EH (cell line): ENCODE measurements at places on chromosomes 3 and 15.

DNA sequence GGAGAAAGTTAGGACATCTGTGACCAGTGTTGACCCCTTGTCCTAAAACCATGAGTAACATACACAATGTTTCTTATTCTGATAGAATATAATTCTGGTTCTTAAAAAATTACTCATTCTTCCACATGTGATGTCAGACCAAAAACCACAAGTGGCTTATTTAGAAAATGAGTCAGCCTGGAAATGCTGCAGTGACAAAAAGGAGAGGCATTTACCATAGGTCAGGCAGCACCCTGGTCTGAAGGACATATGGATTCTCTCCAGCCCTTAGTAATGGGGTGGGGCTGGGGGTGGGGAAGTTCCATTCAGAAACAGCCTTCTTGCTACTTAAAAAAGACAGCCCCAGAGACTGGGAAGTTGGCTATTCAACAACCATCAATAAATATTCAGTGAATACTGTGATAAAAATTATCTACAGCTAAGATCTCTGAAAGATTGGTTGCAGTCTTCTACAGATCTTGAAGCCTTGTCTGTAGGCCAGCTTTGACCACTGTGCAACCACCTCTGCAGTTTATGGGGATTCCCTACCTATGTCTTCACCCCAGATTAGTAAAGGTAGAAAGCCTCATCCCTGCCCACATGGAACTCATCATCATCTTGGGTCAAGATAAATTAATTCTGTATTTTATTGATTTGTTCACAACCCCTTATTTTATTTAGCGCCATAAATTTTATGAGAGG, 34.9 kb upstream of the TIMP4 start:
- peak; percentile 99 for DNase-seq

DNA sequence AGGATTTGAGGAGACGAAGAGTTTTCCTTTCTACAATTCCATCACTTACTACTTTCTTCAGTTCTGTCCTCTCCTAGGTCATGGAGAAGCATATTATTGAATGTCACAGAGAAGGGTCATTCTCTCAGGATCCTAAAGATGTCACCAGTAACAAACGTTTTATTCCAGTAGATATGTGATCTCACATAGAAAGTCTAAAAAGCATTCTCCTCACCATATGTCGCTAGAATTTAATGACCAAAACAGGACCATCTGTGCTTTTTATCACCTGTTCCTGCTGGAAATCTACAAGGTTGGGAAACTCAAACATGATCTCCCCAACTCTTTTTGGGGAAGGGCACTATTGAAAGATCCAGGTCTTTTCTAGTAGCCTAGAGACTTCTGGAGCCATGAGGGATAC, 24.0 kb upstream of the FRMD5 start:
- no peak for DNase-seq

DNA sequence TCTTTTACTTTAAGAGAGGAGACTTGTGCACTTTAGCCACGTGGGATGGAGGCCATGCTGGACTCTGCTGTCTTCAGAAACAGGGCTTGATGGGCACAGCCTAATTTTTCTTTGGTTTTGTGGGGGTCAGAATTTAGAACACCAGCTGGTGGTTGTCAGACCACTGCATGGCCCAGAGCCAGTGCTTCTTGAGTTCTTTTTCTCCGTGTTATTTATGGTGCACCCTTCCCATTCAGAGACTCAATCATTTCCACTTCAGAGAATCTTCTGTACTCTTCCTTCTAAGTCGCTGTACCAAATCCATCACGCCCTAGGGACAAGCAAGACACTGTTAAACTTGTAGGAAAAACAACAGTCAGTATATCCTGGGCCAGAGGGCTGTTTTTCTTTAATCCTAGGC, 20.1 kb downstream of the PRR23A start:
- DNase-seq: no peak

GRCh38 chr3:194555175-194556062, 68.6 kb upstream of the ATP13A3 start:
- DNase-seq: no peak

- peak; percentile 15 for DNase-seq
Observed at GRCh38 chr3:150547045-150547741, 606 bp downstream of the EIF2A start.

DNA sequence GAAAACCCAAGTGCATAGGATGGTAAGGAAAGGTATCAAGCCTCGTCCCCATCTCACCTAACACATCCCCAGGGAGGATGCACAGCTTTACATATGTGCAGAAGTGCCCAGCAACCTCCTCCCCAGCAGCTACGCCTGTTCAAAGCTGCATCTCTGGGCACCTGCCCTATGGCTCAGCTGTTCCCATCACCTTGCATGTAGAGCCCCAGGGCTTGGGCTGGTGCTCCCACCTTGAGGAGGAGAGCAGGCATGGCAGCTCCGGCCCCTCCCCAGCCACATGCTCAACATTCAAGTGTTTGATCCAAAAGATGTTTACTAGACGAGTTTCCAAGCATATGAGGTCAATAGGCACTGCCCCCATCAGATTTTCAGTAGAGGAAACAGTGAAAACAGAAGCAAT, 173.5 kb downstream of the ATP10A start:
- DNase-seq: no peak

DNA sequence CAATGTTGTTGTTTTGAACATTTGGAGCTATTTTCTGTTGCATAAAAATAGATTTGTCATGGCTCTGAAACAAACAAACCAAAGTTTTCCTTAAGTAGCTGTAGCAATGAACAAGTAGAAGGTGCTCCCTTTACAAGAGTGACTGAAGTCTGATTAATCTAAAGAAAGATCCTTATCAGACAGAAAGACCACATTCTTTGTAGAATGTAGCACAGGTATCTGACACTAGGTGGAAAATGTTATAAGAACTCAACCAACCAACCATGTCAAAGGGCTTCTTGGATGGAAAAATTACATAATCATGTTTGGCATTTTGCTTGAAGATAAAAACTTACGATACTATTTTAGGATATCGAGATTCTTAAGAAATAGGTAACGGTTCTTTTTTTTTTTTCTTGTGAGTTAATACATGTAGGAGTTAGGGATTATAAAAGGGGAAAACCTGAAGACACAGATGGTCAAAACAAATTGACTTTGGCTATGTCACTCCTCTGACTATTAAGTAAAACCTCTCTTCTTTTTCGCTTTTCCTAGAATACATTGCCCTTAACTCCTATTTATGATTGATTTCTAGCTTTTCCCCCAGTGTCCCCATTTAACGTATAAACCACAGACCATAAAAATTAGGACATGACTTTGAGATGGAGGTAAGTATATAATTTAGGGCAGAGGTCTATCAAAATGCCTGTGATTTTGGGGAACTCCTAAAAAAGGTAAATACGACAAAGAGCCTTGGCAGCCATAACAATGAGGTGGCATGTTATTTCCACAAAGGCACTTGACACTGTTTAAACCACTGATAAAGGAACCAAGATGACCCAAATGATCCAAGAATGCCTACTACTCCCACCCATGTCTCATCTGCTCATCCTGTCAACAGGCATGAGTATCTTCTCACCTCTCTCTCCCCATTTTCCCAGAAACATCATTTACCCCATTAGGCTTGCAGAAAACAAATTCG, 72.0 kb downstream of the CCR4 start:
- no peak for DNase-seq

DNA sequence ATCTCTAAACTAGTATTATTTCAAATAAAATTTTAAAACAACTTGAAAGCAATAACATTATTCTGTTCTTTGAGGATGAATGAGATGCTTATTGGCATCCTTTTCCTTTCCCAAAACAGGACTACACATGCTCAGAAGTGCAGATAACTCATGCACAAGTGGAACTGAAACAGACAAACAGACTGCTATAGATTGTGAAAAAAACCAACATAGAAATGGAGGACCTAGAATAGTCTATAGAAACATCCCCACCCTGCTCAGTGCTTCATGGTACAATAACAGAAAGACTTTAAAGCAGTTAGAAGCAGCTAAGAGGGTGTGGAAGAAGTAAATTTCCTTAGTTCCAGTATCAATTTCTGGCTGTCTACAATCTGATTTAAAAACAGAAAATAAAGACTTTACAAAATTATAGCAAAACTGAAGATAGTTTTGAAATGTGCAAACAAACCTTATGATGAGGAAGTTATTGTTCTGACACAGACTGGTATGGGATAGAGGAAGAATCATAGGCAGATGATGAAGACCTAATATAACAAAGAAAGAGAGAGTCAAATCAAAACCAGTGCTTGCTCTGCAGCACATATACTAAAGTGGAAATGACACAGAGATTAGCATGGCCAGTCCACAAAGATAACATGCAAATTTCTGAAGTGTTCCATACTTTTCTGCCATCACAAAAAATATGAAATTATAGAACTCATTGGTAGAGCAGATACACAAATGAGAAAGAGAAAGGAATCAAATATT, 1025.4 kb downstream of the SQOR start:
- no peak for DNase-seq

GRCh38 chr3:172869368-172869771, 118.8 kb downstream of the ECT2 start:
- DNase-seq: peak; percentile 10
